Stimulated activated CD4-positive, alpha-beta T cell treated with anti-CD3 and anti-CD28 coated beads, TNF-alpha, amount 100 ng/mL, for 4 hours (primary cell): ENCODE measurements at places on chromosomes 12 and 14.
A peak's percentile ranks its signal among the peaks of the same experiment; 100 is the strongest.

GRCh38 chr12:7694556-7695236, 879 bp downstream of the GDF3 start:
- no peak for DNase-seq

- DNase-seq = no peak
Observed at GRCh38 chr14:27222671-27223070, 624.8 kb upstream of the NOVA1 start.

DNA sequence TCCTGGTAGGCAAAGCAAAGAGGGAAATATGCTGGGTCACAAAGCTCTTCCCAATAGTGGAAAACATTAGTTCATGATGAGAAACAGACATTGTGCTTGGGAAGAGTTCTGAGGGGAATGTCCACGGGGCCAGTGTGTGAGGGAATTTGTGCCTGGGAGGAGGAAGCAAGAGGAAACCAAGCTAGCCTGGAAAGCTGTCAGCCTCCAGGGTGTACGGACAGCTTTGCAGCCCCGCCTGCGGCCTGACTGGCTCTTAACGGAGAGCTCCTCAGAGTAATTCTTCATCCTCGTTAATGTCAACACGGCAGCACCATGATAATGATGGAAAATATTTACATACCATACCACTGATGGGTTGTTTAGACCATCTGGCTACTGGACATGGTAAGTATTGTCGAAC, 32.4 kb downstream of the PITPNM2 start:
- DNase-seq = no peak

- no peak for DNase-seq
Observed at GRCh38 chr14:99215277-99215676, 56.7 kb downstream of the BCL11B start.

DNA sequence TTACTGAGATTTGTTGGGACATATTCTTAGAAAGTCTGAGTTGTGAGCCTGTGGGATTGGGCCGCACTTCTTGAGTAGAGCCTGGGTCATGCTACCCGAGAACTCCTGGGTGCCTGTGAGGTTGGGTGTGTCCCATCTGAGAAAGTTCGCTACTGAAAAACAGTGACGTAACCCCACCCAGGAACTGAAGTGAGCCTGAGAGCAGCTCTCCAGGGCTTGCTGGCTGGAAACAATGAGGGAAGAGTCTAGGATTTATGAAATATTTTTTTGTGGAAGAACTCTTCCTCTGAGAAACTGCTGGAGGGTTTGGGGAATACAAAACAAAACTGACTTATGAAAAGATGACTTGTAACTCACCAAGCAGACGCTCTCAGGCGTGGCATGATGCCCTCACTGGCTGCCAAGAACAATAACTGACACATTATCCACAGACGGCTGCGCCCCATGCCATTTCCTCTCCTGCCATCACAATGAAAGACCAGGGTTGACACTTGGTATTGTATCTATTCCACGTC, 69.2 kb downstream of the RASSF3 start:
- DNase-seq = no peak

GRCh38 chr12:104360983-104361707, 57.6 kb downstream of the EID3 start:
- no peak for DNase-seq

- peak; percentile 3 for DNase-seq
Observed at GRCh38 chr12:89525305-89525823, 483 bp downstream of the POC1B start.

DNA sequence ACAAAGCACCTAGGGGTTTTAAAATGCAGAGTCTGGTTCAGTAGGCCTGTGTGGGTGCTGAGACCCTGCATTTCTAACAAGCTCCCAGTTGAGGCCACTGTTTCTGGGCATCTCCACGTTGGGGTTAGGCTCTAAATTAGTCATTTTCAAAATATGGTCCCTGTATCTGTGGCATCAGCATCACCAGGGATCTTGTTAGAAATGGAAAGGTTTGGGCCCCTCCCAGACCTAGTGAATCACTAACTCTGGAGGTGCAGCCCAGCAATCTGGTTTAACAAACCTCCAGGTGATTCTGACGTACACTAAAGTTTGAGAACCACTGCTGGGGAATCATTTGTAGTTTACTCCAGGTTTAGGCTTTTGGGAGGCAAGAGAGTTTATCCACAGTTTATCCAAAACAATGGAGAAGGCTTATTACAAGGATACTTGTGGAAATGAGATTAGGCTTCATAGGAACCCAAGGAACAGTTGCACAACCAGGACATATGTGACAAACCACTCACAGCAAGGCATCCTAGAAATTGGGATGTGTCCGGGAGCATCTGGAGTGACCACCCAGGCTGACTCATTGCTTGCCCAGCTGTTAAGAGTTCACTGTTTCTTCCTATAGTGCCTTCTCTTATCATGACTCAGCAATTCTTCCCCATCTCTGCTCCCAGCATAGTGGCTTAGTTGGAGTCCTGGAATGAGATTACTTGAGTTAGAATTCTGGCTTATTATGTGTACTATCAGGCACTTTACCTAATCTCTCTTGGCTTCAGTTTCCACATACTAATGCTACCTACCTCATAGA, 71.6 kb upstream of the STXBP6 start:
- DNase-seq = no peak

- DNase-seq = no peak
Observed at GRCh38 chr12:90112666-90113065, 404.0 kb upstream of the ATP2B1 start.

DNA sequence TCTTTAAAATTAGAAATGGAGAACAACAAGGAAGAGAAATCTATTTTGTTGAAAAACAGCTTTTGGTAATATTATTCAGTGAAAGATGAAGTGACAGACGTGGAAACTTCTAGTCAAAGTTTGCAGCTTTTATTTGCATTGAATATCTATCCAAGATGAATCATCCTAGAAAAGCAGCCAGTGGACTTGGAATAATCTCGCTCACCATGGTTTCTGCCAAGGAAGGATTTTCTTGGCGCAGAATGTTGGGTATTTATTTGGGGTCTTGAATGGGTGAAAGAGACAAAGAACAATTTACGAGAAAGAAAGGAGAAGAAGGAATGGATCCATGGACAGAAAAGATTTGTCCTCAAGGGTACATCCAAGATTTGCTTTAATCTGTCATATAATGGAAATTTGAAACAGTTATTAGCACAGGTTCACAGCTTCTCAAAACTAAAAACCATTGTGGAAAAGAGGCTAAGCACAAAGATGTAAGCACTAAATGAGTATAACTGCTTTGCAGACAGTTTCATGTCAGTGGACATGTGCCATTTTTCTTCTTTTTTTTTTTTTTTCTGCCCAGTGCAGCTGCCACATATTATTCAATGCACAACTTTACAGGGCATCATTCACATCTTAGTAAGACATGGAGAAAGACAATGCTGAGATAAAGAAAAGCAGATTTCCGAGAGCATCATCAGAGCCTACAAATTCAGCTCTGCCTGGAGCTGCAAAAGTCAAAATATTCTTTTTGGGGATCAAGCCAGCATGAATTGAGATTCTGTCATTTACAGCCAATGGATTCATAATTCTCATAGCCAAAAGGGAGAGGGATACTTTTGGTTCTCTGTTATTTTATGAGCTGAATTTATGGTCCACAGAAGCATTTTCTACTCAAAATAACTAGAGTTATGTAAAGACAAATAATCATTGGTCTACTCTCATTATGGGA, 333.7 kb downstream of the DAD1 start:
- no peak for DNase-seq

- no peak for DNase-seq
Observed at GRCh38 chr12:112524676-112525425, 106.1 kb downstream of the PTPN11 start.

- no peak for DNase-seq
Observed at GRCh38 chr12:108792361-108793292, 61.3 kb upstream of the CORO1C start.

DNA sequence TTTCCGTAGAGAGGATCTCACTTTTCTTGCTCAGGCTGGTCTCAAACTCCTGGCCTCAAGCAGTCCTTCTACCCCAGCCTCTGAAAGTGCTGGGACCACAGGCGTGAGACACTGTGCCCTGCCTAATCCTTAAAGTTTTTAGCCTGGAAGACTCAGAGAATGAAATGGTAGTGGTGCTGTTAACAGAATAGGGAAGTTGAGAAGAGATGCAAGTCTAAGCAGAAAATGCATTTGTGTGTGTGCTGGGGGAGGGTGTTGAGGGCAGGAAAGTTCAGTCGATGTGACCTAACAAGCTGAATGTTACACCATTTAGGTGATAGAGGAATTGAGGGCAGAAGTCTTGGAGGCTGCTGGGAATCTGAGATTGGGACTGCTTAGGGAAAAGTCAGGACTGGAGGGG, 6.9 kb upstream of the TUBA1A start:
- DNase-seq = no peak

DNA sequence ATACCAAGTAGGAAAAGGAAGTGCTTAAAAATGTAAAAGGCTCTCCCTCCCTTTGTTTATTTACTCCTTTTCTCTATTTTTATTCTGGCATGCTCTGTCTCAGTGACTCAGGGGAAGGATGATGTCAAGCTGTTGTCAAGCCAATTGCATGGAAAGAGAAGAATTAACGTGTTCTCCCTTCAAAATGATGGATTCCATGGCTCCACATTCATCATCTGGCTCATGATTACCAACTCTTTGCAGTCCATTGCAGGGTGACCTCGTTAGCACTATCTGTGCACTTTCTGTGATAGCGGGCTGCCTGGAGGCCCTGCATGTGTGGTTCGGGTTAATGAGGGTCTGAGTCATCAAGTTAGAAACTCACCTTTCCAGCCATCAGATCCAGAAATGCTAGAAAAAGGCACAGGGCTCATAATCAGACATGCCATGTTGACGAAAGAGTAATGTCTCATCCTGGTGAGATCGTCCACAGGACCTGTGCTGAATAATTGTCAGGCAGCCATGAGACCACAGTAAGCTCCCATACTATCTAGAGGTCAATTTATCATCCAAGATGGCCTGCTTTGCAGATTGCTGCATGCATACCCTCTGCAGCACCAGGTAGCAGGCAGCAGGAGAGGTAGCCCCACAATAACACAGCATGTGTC, 79.2 kb upstream of the BTG1 start:
- DNase-seq = no peak

DNA sequence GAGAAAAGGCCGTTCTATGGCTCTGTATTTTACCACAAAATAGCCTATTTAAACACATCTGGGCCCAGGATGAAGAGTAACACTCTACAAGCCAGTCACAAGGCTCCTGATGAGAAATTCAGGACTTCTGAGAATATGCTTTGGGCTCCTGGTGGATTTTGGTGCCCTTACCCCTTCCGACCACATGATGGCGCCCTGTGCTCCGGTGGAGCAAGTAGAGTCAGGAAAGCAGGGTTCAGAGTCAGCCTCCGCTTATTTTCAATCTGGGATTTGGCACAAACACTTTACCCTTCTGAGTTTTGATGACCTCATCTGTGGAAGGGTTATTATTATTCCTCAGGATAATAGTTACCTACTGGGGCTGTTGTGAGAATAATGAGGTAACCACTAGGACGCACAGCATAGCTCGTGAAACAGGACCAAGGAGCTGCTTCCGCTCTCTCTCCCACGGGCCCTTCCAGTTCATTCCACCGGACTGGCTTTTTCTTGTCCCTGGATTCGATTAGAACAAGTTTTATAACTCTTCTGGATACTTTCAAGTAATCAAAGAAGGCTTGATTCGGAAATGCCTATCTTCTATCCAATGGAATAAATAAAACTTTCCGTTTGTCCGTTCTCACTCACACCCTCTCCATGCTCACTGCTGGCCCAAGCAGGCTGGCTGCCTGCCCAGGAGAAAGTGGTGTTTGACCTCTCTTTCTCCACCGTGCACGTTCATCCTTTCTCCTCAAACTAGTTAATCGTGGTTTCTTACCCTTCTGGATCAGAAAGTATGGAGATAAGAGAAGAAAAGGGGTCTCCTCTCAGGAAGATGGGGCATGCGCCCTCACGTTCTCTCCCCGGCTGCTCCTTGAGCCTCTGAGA, 104.6 kb downstream of the GALC start:
- no peak for DNase-seq

GRCh38 chr14:44896275-44897040, 65.3 kb downstream of the KLHL28 start:
- no peak for DNase-seq

- DNase-seq = no peak
Observed at GRCh38 chr14:65972891-65973290, 513.3 kb upstream of the CCDC196 start.

DNA sequence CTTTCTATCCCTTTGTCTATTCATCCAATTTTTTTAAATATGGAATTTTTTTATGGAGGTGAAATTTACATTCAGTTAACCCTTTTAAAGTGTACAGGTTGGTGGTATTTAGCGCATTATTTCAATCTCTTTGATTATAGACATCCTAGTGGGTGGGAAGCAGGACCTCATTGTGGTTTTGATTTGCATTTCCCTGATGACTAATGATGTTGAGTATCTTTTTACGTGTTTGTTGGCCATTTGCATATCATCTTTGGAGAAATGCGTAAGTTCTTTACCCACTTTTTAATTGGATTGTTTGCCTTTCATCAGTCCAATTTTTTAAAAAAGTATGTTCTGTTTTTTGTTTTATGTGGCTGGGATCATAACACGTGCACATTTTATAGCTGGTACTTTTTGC, 20.8 kb downstream of the PAPLN start:
- no peak for DNase-seq

DNA sequence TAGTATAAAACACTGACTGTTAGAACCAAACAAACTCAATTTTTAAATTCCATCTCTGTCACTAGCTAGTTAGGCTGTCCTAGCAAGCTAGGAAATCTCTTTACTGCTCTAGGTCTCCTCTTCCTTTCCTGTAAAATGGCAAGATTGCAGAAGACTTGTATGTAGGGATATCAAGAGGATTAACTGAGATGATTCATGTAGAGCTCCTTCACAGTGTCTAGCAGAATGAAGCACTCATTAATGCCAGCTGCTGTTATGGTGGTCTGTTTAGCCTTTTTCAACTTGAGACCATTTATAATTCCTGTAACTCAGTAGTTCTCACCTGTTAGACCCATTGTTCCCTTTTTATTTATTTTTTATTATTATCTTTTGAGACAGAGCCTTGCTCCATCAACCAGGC, 67.8 kb upstream of the KCNH3 start:
- DNase-seq = no peak

DNA sequence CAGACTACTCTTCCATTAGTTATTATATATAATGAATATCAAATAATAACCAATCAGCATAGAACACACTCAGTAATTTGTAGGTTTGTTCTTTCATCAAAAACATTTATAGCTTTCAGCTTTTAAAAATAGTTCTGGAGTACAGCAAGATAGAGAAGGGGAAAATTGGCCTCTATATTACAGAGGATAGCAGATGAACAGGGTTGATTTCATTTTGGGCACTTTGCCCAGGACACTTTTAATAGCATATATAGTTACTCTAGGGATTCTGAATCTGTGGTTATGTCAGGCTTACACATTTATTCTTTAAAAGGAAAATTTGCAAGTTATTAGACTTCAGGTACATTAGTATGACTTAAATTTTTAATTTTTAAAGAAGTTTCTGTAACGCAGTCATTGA, 52.6 kb downstream of the IFT81 start:
- no peak for DNase-seq

GRCh38 chr12:113788020-113788856, 177.9 kb downstream of the RBM19 start:
- DNase-seq = no peak

DNA sequence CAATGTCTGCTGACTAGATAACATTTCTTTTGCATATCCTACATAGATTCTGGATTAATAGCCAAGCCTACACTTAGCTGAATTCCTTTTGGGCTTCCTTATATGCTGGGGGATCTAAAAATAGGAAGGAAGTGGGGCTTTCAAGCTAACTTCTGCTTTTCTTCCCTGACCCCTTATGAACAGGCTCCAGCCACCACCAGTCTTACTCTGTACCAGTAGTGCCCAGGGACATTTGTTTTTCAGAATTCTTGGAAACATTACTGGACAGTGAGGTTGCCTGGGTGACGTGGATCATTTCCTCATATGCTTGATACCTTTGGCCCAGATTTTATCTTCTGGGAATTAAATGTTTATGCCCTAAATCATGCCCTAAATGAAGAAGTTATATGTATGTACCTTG, 55.9 kb upstream of the SRRM4 start:
- no peak for DNase-seq
